ENCODE measurements at places on chromosomes 16 and 17.
A peak's percentile ranks its signal among the peaks of the same experiment; 100 is the strongest.

DNA sequence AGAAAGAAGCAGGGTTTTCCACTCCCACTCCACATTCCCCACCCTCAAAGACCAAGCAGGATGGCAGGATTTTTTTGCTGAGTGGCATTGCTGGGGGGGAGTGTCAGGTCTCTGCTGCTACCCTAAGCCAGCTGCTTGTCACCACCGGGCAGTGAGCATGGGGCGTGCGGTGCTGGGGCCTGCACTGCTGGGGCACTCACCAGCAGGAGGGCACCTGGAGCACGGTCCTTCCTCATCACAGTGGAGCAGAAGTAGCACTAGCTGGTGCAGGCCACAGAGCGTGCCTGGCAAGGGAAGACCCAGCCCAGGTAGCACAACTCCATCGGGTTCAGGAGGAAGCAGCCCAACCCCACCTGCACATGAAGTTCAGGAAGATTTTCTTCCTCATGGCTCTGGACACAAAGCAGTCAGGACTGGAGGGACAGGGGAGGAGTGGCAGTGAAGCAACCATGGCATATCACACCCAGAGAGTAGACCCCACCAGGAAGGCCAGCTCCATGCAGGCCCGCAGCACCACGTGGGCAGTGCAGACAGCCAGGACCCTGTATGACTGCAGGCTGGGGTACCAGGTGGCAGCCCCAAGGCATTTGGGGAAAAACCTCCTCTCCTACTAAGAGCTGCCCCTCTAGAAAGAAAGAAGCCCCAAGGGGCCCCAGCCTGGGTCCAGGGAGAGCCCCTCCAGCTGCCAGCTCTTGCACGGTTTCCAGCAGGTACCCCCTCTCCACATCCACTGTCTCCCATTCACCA, 16.7 kb upstream of the MYO18A start:
- no peak for ATAC-seq

DNA sequence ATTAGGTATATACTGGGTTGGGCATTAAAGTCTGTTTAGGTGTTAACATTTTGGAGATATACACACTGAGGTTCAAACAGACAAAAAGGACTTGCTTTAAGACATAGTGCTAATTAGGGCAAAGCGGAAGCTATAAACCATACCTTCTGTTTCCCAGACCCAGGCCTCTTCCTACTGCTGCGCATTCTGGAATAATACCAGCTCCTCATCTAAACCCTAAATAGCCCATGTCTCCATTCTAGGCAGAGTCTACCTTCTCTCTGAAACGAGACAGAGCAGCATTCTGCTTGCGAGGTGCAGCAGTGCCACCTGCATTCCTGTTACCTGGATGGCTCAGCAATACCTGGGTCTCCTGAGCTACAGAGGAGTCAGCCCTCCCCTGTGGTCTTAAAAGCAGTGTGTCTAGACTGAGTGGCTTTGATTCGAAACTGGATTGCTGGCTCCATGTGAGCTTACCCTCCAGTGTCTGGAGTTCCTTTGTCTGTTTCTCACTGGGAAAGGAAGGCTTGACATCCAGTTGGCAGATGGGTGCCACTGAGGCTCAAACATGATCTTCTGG, 6.4 kb downstream of the YPEL2 start:
- no peak for ATAC-seq

DNA sequence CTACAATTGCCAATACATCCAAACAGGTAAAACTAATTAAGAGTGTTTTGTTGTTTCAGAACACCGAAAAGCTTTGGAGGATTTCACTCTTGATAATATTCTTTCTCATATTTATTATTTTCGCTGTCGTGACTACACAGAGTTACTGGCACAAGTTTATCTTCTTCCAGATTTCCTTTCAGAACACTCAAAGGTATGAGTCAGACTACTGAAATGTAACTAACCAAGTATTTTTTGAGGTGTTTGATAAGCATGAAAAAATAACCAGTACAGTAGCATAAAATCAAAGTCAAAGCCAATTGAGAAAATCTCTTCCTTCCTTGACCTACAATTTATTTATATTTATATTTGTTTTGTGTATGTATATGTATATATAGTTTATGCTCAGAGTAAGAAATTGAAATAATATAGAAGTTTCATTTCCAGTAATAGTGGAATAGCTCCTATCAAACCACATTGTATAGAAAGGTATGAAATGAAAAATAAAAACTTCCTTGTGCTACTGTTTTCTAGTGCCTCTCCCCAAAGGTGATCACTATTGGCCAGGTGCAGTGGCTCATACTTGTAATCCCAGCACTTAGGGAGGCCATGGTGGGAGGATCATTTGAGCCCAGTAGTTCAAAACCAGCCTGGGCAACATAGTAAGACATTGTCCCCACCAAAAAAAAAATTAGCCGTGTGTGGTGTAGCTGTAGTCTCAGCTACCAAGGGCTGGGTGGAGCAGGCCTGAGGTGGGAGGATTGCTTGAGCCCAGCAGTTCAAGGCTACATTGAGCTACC, 10.9 kb downstream of the RAD51C start:
- ATAC-seq = no peak

DNA sequence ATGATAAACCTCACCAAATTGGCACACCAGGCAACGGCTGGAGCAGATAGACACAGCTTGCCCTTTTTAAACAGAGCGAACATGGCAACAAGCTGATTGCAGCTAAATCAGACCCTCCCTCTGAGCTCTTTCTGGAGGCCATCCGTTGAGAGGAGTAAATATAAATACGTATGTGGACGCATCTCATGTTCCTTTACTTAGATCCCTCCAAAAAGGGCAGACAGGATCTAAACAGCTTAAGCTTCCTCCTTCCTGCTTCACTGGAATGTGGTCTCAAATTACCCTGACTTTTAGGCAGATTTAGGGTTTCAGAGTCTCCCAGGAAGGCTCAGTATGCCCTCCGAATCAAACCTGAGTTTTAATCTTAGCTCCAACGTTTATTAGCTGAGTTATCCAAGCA, 204.7 kb upstream of the GOT2 start:
- ATAC-seq = no peak

- ATAC-seq = no peak
Observed at GRCh38 chr16:51167170-51167895, 16.3 kb upstream of the SALL1 start.

GRCh38 chr17:57384219-57384618, 127.9 kb downstream of the MSI2 start:
- no peak for ATAC-seq

DNA sequence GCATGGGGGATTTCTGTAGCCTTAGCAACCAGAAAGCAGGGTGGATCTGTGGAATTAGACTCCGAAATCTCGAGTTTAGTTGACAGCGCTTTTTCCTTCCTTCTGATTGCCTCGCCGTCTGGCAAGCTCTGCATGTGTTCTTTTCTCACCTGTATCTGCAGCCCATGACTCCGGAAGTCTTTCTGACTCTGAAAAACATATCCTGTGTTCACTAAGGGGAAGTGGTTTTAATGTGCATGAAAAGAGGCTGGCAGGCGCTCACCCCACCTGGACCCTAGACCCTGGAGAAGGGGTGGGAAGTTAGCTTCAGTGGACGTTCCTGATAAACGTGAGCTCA, 158.5 kb downstream of the RPTOR start:
- no peak for ATAC-seq

DNA sequence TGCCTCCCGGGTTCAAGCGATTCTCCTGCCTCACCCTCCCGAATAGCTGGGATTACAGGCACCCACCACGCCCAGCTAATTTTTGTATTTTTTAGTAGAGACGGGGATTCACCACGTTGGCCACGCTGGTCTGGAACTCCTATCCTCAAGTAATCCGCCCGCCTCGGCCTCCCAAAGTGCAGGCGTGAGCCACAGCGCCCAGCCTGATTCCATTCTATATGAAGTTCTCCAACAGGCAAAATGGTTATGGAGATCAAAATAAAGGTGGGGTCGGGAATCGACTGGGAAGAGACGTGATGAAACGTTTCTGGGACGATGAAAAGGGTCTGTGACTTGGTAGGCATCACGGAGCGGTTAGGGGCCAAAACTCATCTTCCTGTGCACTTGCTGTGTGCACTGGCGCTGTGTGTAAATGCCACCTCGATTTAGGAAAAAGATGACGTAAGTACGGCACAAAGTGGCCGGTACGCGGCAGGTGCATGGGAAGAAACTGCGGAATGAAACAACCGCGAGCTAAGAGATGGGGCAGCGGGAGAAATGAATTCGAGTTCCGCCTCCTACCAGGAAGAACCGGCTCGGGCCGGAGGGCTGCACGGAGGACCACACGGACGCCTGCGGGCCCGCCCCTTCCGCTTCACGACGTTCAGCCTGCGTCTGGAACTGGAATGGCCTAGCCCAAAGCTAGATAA, 1.6 kb downstream of the TP53 start:
- ATAC-seq = peak; percentile 86

GRCh38 chr16:29815032-29815721, 775 bp upstream of the PAGR1 start:
- ATAC-seq = no peak

DNA sequence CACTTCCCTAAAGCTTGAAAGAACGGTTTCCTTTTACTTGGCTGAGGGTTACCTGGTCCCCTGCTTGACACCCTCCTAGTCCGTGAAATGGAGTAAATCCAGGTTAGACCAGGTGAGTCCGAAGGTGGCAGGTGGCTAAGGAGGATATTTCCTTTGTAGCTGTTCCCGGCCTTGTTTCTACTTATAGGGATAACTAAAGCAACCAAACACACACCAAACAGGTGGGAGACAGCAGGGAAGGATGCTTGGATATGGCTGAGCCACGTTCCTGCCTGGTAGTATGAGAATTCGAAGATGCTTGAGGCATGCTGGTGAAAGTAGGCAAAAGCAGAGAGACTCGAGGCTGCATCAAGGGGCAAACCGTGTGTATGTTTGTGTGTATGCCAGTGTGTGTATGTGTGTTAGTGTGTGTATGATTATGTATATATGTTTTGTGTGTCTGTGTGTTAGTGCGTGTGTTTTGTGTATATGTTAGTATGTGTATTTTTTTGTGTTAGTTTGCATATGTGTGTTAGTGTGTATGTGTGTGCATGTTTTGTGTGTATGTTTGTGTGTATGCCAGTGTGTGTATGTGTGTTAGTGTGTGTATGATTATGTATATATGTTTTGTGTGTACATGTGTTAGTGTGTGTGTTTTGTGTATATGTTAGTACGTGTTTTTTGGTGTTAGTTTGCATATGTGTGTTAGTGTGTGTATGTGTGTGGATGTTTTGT, 28.9 kb downstream of the RBFOX1 start:
- ATAC-seq = no peak

- no peak for ATAC-seq
Observed at GRCh38 chr17:81179861-81180260, 13.8 kb upstream of the AATK start.

DNA sequence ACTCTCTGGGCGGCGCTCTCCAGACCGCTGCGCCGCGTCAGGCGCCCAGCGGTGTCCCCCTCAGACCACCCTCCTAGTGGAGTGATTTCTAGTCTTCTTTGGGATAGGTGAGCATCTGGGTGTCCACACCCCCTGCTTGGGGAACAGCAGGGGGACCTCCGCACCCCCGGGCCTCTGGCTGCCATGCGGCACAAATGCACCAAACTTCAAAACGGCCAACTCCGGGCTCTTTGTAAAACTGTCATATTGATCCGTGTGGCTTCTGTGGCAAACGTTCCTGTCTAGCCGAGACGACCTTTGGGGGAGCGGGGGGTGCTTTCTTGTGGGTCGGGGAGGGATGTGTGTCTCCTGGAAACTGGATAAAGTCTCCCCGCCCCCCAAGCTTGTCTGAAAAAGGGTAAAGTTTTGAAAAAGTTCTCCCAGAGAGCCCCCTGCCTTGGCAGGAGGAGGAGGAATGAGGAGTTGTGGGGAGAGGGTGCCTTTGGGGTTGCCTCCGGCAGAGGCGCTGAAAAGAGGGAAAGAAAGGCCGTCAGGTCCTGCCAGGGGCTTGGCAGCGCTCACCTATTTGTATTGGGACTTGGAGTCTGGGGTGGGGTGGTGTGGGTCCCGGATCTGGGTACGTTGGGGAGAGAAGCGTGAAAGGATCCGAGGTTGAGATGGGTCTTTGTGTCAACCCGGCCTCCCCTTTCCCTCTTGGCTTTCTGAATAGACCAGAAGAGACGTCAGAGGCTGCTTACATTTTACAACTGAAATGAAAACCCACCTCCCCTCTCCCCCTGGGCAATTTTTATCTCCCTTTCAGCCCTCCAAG, 2.2 kb upstream of the CHD3 start:
- ATAC-seq = peak; percentile 21

- ATAC-seq = no peak
Observed at GRCh38 chr17:18280766-18281371, 20.4 kb downstream of the MIEF2 start.

- ATAC-seq = no peak
Observed at GRCh38 chr16:48895142-48895541, 285.2 kb upstream of the N4BP1 start.

GRCh38 chr16:84005391-84005790, 37.2 kb downstream of the SLC38A8 start:
- ATAC-seq = no peak

GRCh38 chr16:66081775-66082366, 284.6 kb upstream of the CDH5 start:
- ATAC-seq = no peak

GRCh38 chr17:50564916-50565315, 4.4 kb downstream of the CACNA1G start:
- ATAC-seq = no peak

DNA sequence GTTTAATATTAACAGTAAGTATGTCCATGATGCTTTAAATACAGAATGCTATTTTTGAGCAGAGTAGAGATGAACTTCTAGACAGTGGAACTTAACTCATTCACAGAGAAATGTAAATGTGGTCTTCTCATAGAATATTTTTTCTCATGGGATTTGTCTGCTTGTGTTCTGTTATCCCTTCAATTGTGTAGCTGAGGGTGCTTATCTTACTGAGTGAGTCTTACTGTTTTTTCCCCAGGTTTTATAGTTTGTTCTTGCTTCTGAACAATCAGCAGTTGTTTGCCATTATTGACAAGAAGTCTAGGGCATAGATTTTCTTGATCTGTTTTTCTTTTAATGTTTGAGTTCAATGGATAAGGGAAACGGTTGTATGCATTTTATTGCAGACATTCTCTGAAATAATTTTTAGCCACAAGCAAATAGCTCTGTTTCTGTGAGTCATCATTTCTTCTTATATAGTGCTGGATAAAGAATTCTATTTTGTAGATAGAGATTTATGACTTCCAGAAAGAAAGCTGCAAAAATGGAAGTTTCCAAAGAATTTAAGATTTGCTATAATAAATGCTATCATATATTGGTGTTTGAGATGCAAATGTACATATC, 60.5 kb downstream of the NF1 start:
- no peak for ATAC-seq

DNA sequence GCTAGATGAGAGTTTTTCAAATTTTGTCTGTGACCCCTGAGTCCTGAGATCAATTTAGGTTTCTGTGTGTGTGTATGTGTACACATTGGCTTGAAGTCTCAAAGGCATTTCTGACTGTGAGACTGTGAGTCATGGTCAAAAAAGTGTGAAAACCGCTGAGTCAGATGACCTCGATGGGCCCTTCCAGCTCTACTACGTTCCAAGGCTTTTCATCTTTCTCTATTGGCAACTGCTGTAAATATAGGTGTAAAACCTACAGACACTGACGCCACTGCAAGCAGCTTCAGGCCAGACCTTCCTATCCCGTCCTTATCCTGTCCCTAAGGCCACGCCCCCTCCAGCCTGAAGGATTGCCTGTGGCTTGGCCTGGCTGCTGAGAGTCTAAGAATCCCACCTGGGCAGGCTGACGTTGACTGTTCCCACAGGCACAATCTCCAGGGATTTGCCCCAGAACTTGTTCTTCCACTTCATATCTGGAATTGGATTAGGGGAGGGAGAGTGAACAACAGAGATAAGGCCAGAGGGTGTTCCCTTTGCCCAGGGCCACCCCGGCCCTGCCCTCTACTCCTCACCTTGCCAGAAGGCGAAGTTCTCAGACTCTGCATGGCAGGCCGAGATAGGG, 11.3 kb downstream of the OSBPL7 start:
- no peak for ATAC-seq

GRCh38 chr17:72004611-72005331, 116.0 kb upstream of the SOX9 start:
- no peak for ATAC-seq
